Vagina (tissue), 2 donors: ENCODE measurements at places on chromosomes 3 and 15. TPM values are rescaled to one million over a fixed set of nuclear protein-coding genes. Genes with fewer than 3 reads are reported as not detected.
A peak's percentile ranks its signal among the peaks of the same experiment; 100 is the strongest.

Gene ABHD17C
- 12.5 TPM for total RNA-seq

Gene ZNF502
- total RNA-seq = 4.4 TPM

Gene PHLDB2
- 66.8 TPM for total RNA-seq

Gene STRIT1
- not detected for total RNA-seq

- H3K27ac ChIP-seq = no peak overlapping the region
- no peak for DNase-seq
Observed at GRCh38 chr15:36658898-36659639, 79.6 kb downstream of the CDIN1 start.

DNA sequence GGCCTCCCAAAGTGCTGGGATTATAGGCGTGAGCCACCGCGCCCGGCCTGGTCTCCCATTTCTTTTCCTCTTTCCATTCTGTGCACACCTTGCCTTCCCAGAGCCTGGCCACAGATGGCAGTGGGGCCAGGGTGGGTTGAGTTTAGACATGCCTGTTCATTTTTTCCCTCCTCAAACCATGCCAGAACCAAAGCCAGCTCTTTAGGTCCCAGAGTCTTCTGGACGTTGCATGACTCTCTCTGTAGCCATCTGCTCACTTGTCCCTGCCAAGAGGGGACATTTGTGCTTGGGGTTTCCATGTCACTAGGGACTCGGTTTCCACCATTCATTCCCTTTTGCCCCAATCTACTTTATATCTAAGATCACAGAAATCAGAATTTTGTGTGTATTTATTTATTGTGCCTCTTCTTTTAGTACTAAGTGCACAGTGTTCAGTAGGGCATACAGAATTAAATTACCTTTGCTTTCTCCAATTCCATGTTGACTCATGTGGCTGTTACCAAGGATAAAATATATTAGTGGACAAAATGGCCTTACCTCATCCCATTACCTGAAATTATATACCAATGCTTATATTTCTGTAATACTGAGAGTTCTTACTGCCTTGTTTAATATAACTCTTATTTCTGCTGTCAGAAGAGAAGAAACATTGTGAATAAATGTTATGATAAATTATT is 49.6 kb downstream of the USP13 start:
- no peak overlapping the region for H3K27ac ChIP-seq
- DNase-seq = no peak
- no peaks in the 10 kb centered on the region for H3K27me3 ChIP-seq
- H3K36me3 ChIP-seq = no peaks in the 10 kb centered on the region

DNA sequence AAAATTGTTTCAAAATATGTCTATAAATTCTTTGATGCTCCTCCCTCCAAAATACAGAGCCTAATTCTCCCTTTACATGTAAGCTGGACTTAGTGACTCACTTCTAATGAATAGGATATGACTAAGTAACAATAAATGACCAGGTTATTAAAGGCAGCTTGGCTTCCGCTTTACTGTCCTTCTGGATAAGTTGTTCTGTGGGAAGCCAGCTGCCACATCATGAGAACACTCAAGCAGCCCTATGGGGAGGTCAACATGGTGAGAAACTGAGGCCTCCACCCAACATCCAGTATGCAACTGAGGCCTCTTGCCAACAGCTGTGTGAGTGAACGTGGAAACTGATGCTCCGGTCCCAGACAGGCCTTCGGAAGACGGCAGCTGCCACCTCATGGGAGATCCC is 247.3 kb upstream of the CHRM5 start:
- no peak overlapping the region for H3K4me3 ChIP-seq
- no peak overlapping the region for H3K27ac ChIP-seq
- no peak for DNase-seq
- no peaks in the 10 kb centered on the region for H3K36me3 ChIP-seq
- no peaks in the 10 kb centered on the region for H3K4me1 ChIP-seq

DNA sequence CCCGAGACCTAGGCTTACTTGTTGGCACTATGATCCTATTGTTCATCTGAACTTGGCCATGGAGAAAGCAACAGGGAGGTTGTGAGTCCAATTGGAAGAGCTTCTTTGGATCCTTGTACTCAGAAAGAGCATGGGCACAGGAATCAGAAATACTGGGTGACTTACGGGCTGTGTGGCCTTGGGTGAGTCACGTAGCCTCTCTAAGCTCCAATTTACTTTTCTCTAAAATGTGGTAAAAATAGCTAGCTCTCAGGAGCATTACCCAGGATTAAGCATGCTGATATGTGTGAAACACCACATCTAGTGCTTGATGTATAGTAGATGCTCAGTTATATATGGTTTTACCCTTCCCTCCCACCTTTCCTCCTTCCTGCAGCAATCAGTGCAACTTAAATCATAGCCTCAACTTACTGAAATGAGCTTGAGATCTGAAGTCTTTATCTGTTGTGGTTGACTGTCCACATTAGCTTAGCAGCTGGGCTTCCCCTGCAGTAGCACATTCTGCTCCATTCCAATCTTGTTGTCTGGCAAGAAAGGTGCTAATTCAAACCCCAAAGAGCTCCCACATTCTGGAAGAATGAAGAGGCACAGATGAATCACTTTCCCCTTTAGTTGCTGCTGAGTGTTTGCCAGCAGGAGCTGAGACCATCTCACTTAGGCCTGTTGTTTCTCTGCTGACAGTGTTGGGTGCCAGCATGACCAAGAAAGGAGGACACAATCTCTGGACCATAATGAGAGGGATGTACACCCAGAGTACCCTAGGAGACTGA is 299.1 kb upstream of the TRIM42 start:
- H3K27ac ChIP-seq = no peak overlapping the region
- H3K4me3 ChIP-seq = no peak overlapping the region
- no peaks in the 10 kb centered on the region for H3K36me3 ChIP-seq
- no peaks in the 10 kb centered on the region for H3K4me1 ChIP-seq
- no peak for DNase-seq
- no peaks in the 10 kb centered on the region for H3K27me3 ChIP-seq

- no peaks in the 10 kb centered on the region for H3K4me1 ChIP-seq
- H3K36me3 ChIP-seq = no peaks in the 10 kb centered on the region
- DNase-seq = no peak
- no peak overlapping the region for H3K4me3 ChIP-seq
- peaks cover 13% of the 10 kb centered on the region for H3K27me3 ChIP-seq
Observed at GRCh38 chr3:147361454-147362420, 44.6 kb downstream of the ZIC4 start.

DNA sequence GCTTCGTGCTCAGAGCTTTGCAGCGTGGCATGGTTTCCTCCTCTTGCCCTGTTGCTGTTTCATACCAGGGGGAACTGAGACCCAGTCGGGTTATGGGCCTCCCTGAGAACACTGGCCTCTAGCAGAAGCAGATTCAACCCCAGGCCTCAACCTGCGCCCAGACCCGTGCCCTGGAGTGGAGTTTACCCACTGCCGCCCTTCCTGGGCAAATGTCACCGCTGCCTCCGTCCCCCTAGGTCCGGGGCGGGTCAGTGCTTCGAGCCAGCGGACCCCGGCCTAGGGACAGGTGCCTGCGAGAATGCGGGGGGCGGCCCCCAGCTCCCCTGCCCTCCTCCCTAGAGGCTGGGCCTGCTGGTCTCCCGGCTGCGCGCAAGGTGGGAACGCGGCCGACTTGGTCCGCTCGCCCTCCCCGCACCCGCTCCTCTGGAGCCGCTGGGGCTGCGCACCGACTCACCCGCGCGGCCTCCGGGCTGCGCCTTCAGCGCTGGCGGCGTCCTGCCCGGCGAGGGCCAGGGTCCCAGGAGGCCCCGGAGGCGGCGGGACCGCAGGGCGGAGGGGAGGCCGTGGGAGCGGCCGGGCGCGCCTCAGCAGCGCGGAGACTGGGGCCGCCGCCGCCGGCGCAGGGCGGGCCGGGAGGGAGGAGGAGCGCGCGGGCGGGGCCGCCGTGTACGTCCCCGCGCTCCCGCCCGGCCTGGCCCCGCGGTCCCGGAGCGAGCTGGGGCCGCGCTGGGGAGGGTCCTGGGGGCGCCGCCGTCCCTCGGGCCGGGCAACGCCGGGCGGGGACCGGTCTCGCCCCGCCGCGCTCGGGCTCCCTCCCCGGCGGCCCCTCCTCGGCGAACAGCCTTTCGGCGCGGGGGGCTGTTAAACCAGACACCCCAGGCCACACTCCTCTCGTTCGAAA is at the start of gene PIGZ:
TSS of gene PIGZ (minus strand) at position 601 of the 901 bp plus-strand sequence. CDS start 16,802 bp downstream, outside the sequence.
- no peaks in the 10 kb centered on the region for H3K27me3 ChIP-seq
- H3K4me1 ChIP-seq = peaks cover 17% of the 10 kb centered on the region
- no peak for DNase-seq
- peak within 1 kb of the TSS; percentile 78 for H3K27ac ChIP-seq

DNA sequence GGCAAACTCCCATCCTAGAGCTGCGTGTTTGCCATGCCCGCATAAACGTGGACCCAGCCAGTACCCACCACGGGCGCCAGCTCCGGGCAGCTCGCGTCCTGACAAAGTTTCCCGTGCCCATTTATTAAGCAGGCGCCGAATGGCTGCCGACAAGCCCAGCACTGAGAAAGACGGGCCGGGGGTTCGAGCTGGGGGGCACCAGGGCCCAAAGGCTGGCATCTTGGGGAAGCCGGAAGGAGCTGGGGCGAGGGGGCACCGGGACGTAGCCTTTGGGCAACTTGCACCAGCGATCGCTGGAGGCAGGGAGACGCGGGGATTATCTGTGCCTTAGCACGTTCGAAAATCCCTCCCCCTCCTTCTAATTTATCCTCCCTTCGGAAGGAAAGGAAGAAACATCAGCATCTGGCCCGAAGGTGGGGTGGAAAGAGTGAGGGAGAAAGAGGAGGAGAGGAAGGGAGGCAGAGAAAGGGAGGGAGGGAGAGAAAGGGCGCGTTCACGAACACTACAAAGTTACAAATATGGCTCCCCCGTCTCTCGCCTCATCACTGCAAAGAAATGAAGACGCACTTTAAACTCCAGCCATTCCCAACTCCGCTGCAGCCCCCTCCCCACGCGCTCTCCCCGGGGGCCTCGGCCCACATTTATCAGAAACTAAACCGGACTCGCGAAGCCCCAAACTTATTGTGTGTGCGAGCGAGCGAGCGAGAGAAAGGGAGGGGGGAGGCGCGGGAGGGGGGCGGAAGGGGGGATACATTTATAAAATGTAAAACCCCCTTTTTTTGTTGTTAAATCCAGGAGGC is 1.0 kb downstream of the ANP32A start:
- no peaks in the 10 kb centered on the region for H3K36me3 ChIP-seq
- H3K4me1 ChIP-seq = peaks cover 36% of the 10 kb centered on the region
- peak overlapping the region; percentile 66 for H3K4me3 ChIP-seq
- DNase-seq = no peak
- H3K27me3 ChIP-seq = no peaks in the 10 kb centered on the region

- H3K27me3 ChIP-seq = no peaks in the 10 kb centered on the region
- no peak for DNase-seq
- no peaks in the 10 kb centered on the region for H3K4me1 ChIP-seq
- H3K36me3 ChIP-seq = no peaks in the 10 kb centered on the region
- H3K27ac ChIP-seq = no peak overlapping the region
- no peak overlapping the region for H3K4me3 ChIP-seq
Observed at GRCh38 chr3:156416846-156417558, 137.9 kb downstream of the SSR3 start.

DNA sequence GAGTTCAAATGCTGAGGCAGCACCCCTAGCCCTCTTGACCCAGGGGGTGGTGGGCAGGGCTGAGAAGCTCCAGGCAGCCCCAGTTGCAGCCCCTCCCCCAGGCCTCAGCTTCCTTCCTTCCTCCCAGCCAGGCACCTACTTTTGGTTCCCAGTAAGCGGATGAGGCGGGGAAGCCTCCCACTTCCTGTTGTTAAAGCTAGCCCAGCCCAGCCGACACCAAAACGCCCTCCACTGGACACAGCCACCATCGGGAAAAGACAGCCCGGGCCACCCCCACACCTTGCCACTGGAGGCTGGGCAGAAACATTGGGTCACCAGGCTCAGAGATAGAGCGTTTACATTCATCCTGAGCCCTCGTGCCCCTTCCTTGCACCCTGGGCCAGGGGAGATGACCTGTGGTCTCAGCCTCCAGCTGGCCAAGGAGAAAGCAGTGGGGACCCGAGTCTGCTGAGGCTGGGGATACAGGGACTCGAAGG is 3.5 kb downstream of the DUSP7 start:
- H3K27me3 ChIP-seq = no peaks in the 10 kb centered on the region
- peak overlapping the region; percentile 73 for H3K4me3 ChIP-seq
- peaks cover 73% of the 10 kb centered on the region for H3K4me1 ChIP-seq

GRCh38 chr3:130894986-130895280 is 1.0 kb downstream of the ATP2C1 start:
- no peaks in the 10 kb centered on the region for H3K27me3 ChIP-seq
- no peaks in the 10 kb centered on the region for H3K36me3 ChIP-seq
- DNase-seq = no peak
- peaks cover 32% of the 10 kb centered on the region for H3K4me1 ChIP-seq
- H3K27ac ChIP-seq = peak overlapping the region; percentile 95

DNA sequence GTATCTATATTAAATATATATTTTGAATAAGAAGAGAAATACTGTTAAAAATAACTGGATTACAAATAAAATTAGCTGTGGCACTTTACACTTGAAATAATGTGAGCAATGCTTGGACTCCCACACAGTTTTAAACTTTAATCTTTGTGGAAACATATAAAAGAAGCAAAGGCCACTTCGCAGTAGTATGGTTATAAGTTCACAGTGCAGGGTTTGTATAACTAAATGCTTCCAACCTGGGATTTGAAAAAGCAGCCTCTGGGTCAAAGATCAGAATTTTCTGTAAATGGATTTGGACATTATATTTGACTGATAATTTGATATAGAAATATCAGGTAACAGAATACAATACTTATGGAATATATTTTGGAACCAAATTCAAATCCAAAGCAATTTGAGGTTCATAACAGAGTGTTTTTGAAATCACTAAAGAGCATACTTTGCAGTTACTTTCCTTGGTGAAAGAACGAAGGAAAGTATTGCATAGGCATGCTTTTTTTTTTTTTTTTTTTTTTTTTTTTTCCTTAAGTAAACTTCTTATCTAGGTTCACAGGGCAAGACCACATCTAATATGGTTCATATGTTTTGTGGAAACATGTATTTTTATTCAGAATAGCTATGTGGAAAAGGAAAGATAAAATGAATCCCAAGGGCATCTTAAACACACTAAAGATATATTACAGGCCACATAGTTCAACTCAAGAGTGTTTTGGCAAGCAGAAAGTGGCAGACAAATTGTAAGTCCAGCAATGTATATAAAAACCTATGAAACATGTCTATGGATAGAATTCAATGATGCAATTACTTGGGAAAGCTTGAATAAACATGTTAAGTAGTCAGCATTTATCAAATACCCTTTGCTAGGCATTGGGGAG is 47.1 kb upstream of the SGO1 start:
- no peak for DNase-seq
- no peak overlapping the region for H3K27ac ChIP-seq
- no peaks in the 10 kb centered on the region for H3K4me1 ChIP-seq
- no peak overlapping the region for H3K4me3 ChIP-seq
- no peaks in the 10 kb centered on the region for H3K27me3 ChIP-seq
